ENCODE measurements at places on chromosomes 5 and 9.

DNA sequence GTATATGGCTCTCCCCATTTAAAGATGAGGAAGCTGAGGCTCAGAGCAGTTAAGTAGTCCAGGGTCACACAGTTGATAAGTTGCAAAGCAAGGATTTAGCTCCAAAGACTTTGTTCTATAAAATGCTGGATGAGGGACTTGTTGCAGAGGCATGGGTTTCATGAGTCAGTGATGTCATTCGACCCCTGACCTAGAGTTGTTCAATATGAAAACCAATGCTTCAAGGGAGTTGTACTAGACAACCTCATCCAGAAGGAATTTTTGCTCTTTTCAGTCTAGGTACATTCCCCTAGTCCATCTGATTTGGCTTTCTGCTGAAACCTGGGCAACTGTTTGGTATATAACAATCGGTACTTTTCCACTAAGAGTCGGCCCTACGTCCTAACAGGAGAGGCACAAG lies 550.4 kb downstream of the EBF1 start:
- no peak for DNase-seq

DNA sequence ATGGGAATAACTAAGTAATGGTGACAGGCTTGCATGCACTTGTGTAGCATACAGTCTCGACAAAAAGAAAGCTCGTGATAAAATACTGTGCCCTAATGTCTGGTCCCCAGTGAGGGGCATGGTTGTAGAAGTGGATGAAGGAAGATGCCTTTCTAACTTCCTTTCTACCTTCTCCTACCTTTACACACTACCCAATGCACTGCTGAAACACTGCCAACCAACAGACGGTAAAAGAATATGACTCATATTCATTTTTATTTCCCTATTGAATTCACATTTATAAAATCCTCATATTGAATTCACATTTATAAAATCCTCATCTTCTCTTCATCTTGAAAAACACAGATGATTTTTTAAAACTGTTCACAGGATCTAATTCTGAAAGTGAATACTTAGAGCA lies 223.0 kb downstream of the PJA2 start:
- DNase-seq: no peak

GRCh38 chr5:134600600-134600999 lies 32.0 kb downstream of the SAR1B start:
- peak; percentile 30 for DNase-seq

- peak; percentile 32 for DNase-seq
Observed at GRCh38 chr5:134905246-134905996, 490 bp downstream of the PCBD2 start.

DNA sequence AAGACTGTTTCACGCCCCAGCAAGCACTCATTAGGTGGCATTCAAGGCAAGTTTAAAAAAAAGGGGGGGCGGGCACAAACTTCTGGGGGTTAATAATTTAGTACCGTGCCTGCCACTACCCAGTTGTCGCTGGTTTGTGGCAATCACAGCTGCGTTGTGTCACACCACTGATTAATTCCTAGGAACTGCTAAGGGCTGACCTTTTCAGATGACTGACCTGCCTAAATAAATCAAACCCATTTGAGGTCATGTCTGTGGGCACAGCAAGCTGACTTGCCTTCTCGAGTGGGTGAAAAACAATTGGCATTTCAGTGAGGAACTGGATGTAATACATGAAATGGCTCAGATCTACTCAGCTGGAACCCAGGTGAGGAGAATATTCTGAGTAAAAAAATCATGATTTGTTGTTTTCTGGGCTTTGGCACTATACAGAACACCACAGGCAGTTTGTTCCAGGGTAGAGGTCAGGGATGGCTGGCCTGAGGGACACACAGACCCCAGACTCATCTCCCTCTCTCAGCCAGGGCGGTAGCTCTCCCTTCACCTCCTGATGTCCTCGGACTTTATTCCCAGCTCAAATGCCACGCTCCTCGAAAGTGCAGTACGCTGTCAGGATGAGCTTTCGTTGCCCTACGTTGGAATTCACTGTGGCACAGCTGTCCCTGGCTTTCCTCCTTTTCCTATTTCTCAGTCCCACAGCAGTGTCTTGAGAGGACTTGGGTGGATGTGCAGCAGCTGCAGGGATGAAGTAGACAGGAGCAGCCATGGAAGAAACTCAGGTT lies 15.5 kb upstream of the MGAT1 start:
- DNase-seq: no peak

- no peak for DNase-seq
Observed at GRCh38 chr9:124661271-124661670, 109.8 kb downstream of the NR6A1 start.

GRCh38 chr5:108003178-108003577 lies 332.4 kb upstream of the EFNA5 start:
- DNase-seq: no peak

DNA sequence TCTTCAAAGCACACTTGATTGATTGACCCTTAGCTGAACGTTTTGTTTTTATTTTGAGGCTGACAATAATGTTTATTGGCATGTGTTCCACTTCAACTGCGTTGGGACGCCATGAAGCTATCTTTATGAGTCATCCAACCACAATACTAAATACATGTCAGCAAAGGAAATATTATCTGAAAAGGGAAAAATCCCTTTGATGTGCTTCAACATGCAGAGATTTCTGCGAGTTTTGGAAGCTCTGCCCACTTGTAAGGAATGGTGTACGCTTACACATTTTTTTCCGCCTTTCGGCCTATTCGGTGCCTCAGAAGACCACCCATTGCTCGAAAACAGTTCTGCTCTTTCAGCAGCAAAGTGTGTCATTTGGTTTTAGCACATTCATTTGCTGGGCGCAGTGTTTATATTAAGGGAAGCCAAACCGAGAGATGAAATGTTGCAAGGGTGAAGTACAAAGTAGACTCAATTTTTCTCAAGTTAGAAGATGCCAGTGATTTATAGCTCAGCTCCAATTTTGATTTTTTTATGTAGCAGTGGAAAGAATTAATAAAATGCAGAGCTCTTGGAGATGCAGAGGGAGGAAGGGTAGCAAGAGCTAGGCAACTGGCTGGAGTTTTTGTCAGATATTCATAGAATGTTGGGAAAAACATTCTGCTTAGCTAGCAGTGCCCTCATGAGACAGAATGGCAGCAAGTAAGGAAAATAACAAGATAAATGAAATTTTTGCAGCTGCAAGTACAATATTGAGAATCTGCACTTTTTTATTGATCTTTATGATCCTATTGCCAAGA lies 68.9 kb downstream of the PRDM6 start:
- DNase-seq: peak; percentile 79

DNA sequence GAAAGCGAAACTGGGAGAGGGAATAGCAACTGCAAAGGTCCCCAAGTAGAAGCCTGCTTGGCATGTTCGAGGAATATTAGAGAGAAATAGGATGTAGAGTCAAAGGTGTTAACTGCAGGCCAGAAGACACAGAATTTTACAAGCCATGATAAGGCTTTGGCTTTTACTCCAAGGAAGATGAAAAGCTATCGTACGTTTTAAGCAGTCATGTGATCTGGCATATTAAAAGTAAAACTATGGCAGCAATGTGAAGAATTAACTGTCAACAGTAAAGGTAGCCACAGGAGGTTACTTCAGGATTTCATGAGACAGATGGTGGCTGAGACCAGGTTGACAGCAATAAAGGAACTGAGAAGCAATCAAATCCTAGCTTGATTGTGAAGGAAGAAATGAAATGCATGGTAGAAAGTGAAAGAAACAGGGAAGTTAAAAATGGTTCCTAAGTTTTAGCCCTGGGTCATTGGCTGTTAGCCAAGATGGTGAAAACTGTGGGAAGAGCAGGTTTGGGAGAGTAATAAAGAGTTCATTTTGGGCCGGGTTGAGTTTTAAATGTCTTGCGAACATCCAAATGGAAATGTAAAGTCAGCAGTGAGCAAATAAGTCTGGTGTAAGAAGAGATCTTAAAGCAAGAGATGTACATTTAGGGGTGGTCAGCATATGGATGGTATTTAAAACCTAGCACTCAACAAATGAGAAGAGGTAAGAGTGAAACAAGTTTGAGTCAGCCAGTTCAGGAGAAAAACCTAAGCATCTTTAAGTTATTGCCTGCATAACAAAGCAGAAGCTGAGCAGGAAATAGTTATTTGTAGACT lies 20.3 kb upstream of the TTC33 start:
- no peak for DNase-seq

DNA sequence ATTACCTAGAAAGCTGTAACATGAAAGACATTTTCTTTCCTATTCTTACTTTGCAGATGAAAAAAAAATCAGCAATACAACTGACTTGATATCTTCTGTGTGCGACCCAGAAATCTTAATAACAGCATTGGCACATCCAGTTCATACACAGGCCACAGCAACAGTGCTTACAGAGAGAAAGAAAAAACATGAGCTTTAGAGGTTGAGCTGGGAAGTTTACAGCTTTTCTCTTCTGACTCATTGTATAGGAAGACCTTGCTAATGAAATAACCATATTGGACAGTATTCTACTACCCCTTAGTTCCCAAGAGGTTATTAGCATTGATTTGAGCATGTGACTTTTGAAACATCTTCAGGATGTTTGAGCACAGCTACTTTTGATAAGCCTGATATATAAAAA lies 1033.4 kb upstream of the DMAC1 start:
- no peak for DNase-seq

GRCh38 chr9:125983681-125984080 lies 236.5 kb downstream of the PBX3 start:
- DNase-seq: no peak

- no peak for DNase-seq
Observed at GRCh38 chr5:178324481-178325310, 92.1 kb upstream of the PHYKPL start.

DNA sequence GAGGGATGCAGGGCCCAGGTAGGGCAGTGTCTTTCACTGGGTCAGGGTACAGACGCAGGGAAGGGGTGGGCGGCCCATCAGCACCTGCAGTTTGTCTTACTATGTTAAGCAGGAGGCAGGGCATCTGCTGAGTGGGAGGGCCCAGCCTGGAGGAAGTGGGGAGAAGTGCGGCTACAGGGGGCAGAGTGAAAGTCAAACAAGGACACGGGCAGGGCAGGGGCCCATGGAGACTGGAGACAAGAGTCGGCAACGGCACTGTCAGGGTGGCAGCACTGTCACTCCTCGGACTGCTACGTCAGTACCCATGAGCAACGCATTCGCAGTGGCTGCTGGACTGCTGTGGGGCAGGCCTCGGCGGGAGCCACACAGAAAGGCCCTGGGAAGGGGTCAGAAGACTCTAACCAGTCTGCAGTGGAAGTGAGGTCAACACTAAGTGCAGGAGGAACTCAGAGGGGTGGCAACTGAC lies 19.7 kb downstream of the CAMSAP1 start:
- no peak for DNase-seq

DNA sequence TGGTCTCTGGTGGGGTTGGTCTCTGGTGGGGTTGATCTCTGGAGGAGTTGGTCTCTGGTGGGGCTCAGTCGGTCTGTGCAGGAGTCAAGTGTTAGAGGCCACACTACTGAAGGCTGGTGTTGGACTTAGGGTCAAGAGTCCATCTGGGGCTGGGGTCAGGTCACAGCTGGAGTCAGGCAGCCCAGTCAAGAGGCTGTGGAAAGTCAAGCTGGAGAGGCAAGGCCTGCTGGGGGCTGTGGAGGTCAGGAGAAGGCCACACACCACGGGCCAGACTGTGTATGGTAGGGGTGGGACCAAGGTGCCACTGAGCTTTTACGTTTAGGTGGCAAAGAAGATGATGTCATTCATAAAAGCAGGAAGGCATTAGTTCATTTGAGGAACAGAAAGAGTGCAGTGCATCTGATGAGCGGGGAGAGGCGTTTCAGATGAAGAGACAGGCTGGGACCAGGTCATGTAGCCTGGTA lies 16.7 kb upstream of the CD74 start:
- DNase-seq: no peak

- peak; percentile 14 for DNase-seq
Observed at GRCh38 chr9:6096821-6097220, 81.4 kb upstream of the RANBP6 start.

DNA sequence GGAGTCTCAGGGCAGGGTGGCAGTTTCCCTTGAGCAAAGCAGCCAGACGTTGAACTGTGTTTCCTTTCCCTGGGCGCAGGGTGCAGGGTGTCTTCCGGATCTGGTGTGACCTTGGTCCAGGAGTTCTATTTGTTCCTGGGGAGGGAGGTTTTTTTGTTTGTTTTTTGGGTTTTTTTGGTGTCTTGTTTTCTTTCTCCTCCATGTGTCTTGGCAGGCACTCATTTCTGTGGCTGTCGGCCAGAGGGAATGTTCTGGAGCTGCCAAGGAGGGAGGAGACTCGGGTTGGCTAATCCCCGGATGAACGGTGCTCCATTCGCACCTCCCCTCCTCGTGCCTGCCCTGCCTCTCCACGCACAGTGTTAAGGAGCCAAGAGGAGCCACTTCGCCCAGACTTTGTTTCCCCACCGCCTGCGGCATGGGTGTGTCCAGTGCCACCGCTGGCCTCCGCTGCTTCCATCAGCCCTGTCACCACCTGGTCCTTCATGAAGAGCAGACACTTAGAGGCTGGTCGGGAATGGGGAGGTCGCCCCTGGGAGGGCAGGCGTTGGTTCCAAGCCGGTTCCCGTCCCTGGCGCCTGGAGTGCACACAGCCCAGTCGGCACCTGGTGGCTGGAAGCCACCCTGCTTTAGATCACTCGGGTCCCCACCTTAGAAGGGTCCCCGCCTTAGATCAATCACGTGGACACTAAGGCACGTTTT lies 3.5 kb upstream of the PHYHD1 start:
- peak; percentile 46 for DNase-seq

- DNase-seq: peak; percentile 65
Observed at GRCh38 chr5:38598994-38599617, 42.7 kb upstream of the LIFR start.

DNA sequence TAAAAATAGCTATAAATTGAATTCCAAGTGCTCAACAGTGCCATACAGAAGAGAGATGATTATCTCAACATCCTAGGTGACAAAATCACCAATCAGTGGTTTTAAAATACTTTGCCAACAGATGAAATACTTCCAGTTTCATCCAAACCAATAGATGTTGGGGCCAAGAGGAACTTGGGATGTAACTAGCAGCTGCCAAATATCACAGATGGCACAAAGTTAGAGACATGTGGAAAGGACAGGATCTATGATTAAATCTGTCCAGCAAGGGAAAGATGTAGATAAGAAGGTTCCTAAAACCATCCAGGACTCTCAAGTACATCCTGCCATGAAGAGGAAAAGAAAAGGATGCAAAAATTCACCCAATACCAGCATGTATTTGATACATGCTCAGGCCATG lies 23.8 kb downstream of the TRPM3 start:
- no peak for DNase-seq

Measured in fibroblast of skin of left quadriceps (primary cell).